ENCODE measurements at places on chromosomes 11 and 22. TPM values are rescaled to one million over a fixed set of nuclear protein-coding genes. Genes with fewer than 3 reads are reported as not detected.

The MEI1 gene
- polyA plus RNA-seq, result 2.9 TPM

DNA sequence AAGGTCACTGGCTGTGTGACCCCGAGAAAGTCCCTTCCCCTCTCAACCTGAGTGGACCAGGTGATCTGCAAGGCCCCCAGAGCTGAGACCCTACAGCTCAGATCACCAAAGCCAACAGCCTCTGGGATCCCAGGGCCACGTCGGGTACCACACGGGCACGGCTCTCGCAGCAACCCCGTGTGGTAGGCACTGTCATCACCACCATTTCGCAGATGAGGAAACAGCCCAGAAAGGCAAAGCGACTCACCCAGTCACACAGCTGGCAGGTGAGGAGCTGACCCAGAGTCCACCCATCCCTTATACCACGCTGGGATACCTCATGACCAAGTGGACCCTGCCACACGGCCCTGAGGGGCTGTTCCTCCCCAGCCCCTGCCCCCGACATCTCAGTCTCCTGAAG lies 2.8 kb downstream of the ATP5MGL start:
- no peak for DNase-seq

DNA sequence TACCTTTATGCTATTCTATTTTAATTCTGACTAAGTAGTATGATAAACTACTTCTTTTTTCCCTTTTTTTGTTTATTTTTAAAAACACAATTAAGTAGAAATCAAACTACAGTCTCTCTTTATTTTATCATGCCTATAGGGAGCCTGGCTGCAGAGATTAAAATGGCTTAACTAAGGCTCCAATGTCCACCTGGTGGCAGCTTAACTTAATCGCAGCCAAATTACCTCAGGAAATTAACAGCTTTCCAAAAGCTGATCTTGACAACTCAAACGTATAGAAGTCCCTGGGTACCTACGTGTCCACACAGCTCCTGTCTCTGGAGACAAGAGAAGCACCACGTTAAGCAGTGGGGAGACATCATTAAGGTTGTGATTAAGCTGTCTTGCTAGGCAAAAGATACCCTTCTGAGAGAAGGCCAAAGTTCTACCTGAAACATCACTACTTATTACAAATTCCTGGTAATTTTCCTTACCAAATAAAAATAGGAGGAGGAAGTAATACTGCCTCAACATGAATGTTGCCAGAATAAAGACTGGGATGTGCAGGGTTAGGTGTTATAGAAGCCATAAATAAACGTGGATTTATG lies 63.2 kb upstream of the SNX19 start:
- DNase-seq, result peak; percentile 3

DNA sequence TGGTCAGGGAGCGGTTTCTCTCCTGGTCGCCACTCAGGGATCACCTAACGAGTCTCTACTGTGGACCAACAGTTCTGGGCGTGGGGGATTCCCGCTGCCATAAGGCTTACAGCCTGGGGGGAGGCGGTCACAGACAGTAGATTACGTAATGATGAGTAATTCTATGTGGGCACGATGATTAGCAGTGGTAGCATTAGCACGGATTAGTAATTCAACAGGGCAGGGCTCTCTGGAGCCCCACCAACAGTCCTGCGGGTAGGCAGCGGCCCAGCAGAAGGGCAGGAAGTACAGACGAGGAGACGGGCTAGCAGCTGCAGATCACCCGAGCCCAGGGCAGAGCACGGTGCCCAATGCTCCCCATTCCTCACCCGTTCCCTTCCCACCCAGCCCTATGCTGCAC lies 3.6 kb downstream of the SHISAL1 start:
- no peak for DNase-seq

DNA sequence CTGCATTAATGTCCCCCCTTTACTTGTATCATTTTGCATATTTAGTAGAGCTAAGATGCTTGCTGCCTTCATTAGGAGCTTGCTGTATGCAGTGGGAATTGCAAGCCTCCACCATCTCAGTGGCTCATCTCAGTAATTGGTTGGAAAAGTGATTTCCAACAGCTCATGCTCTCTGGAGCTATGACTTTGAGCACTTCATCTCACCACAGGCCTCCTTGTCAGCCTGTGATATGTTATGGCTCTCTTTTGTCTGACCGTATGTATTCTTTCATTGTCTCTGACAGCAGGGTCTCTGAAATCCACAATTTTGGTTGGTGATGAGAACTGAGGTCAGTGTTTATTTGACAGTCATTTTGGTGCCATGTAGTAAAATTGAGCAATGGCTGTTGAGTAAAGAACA lies 345.1 kb downstream of the FAT3 start:
- no peak for DNase-seq

DNA sequence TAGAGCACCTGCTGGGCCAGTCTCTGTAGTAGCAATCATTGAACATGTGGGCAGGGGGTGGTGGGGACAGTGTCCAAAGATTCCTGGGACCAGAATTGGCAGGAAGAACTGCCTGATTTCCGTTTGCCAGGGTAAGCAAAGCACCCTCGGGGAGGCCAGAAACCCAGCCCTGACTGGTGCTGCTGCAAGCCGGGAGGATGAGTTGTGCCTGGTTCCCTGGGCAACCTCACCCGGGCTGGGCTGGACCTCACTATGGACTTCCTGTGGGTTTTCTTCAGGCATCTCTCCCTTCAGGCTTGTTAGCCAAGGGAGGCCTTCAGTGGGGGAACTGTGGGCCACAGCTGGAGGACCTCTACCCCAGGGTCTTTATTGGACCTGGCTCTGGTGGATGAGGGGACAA lies 8.0 kb upstream of the POU2F3 start:
- DNase-seq, result no peak

The MRPL40 gene
- 47.2 TPM for polyA plus RNA-seq
